ENCODE measurements at places on chromosomes 4 and X. TPM values are rescaled to one million over a fixed set of nuclear protein-coding genes. Genes with fewer than 3 reads are reported as not detected.

The TNIP3 gene
- total RNA-seq: 0.39 TPM

The KLHL4 gene
- total RNA-seq: not detected

The COL25A1 gene
- not detected for total RNA-seq

The RGN gene
- not detected for total RNA-seq

All from CD4-positive, alpha-beta T cell (primary cell).